ENCODE measurements at places on chromosomes 12 and 14.

GRCh38 chr12:78683626-78684025 is 180.9 kb upstream of the SYT1 start:
- DNase-seq, result no peak

- DNase-seq, result no peak
Measured at GRCh38 chr12:58459191-58459590, 461.1 kb downstream of the LRIG3 start.

- DNase-seq, result no peak
Measured at GRCh38 chr14:81382517-81383225, 17.5 kb downstream of the STON2 start.

- no peak for DNase-seq
Measured at GRCh38 chr12:69101505-69101904, 137.9 kb upstream of the CPSF6 start.

DNA sequence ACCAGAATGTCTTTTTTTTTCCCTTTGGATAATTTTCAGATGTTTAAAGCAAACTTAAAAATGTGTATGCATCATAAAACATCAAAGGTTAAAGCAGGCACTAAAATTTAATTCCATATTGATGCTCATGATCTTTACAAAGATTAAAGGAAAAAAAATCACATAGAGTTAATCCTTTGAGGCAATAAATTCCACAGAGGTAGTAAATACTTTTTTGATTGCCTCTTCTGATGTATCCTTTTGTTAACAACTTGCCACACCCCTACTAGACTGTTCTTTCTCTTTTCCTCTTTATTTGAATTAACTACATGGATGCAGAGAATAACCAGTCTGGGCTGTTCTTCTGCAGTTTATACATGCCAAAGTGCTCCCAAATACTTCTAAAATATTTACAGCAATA is 45.2 kb upstream of the KCNJ8 start:
- no peak for DNase-seq

- DNase-seq, result peak; percentile 56
Measured at GRCh38 chr14:99271951-99272631, at the start of gene BCL11B. BCL11B (minus strand) TSS chr14:99272197; CDS start chr14:99271218, 979 bp downstream.

DNA sequence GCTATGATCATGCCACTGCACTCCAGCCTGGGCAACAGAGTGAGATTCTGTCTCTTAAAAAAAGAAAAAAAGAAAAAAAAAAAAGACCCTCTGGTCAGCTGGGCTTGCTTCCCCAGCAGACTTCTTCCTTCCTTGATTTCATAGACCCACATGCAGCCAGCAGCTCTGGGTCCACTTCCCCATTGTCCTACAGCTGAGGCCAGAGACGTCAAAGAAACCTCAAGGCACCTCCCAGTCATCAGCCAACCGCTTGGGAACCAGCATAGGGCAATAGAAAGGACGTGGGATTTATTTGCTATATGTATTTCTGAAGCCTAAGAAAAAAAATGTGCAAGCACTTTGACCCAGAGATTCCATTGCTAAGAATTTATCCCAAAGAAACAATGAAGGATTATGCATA is 35.4 kb upstream of the SPPL3 start:
- no peak for DNase-seq

DNA sequence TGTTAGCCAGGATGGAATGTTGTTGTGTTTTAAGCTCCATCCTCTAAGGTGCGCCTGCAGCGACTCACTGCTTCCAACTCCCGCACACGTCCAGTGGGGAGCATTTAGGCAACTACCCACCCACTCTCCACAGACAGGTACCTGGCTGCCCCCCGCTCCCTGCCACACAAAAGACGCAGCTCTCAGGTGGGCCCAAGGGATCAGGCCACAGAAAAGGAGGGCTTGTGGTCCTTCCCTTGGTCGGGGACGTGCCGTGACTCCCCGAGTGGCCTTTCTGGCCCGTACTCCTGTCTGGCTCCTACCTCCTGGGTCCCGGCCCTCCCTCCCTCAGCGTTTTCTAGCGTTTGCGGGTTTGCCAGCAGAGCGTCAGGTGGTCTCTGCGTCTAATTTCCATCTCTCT is 16.2 kb downstream of the TEDC1 start:
- no peak for DNase-seq

Measured in HS-5 (cell line).